ENCODE measurements at places on chromosomes 2 and 18.

DNA sequence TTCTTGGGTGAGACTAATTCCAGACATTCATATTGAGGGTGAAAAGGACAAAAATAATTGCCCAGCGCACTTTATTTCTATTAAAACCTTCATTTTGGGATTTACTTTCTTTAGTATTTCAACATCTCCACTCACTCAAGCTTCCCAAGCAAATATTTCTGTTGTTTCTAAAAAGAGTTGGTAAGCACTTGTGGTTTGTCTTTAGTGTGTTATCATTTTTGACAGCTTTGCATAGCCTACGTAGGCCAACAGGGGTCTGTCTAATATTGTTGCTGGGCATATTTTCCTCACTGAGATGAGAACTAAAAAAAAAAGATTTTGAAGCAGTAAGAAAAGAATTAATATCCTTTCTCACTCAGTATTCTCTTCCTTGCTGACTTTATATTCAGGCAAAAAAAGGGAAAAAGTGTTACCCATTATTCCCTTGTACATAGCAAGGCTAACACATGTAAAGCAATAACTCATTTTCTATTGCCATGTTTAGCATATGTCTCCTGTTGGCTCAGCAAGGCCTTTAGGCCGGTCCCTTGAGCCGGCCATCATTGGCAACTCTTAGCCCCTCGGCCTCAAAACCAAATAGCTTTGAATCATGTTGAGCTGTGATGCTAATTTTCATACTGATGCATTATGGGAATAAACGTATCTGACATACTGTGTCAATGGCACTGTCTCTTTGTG lies 494.2 kb downstream of the ARHGAP15 start:
- DNase-seq, result no peak

DNA sequence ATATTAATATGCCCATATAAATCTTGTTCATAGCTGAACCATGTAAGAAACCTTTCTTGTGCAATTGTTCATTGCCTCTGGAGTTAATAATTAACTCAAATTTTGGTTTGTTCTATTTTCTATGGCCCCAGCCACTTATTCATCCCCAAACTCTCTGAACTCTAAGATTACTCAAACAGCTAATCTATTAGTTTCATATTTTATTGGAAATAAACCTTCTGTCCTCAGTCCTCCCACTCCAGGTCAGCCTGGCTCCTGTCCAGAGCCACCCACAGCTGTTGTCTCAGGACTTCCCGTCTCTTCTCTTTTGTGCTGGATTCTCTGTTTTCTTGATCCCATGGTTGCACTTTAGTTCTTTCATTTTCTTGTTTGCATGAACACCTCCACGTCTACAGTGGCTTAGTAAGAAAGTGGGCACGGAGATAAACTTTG lies 4.4 kb upstream of the RNF103 start:
- no peak for DNase-seq

DNA sequence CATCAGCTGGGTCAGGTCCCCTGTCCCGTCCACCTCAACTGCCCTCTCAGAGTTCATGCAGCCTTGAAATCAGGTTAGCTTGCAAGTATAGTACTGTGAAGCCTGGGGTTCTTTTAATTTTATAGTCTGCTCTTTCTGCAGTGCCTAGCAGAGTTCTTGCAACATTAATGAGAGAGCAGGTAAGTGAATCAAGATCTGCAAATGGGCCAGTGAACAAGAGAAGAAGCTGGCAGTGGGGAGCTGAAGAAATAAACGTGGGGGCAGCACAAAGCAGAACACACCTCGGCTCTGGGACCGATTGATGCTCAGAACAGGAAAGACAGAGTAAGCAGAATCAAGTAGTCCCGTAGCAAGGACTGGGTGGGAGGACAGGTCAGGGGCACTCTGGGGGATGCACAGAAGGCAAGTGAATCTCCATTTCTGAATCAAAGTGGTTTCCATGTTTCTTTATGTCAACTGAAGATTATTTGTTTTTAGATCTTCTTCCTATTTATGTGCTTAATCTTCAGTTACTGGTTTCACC lies 675.5 kb downstream of the RNF144A start:
- no peak for DNase-seq

DNA sequence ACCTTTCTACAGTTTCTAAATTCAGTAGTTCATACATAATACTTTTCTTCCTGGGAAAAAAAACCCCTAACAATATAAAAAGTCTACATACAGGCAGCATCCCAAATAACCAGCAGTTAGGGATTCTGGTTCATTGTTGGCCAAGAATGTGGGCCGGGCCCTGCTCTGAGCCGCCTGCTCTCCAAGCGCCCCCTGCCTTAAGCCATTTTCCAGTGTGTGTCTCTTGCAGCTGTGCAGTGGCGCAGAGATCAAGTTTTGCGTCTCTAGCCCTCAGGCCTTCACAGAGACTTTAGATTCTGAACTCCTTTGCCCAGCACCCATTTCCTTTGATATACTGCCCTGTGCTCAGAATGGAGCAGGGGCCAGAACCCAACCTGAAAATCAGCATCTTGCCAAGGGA lies 32.9 kb downstream of the RMC1 start:
- DNase-seq, result no peak

DNA sequence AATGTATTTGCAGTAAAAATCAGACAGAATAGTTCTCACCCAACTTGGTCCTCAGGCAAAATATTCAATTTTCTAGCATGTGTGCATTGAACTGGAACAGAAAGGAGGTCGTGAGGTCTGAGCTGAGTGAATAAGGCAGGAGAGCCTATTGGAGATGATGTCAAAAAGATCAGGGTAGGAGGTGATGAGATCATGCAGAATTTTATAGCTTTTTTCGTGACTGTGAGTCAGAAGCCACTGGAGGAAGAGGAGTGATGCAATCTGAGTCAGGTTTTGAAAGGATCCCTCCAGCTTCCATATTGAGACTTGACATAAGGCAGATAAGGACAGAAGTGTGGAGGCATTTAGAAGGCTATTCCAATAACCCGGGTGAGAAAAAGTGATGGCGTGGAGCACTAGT lies 299.5 kb upstream of the SOX11 start:
- no peak for DNase-seq

DNA sequence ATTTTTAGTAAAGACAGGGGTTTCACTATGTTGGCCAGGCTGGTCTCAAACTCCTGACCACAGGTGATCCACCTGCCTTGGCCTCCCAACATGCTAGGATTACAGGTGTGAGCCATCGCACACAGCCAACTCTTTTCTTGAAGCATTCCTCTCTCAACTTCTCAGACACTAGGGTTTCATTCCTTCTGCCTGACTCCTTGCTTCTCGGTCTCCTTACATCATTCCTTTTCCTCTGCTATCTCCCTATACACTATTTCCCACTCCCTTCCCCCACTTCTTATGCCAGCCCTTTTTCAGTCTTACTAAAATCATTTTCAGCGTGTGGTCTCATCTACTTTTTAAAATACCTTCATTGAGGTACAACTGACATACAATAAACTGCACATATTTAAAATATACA lies 6.1 kb downstream of the SOS1 start:
- no peak for DNase-seq

GRCh38 chr18:76967721-76968472 lies 145.5 kb downstream of the ZNF236 start:
- DNase-seq, result no peak

GRCh38 chr18:34867520-34867919 lies 157.4 kb downstream of the DTNA start:
- DNase-seq, result no peak

GRCh38 chr18:23498877-23499276 lies 4.4 kb upstream of the RMC1 start:
- DNase-seq, result peak; percentile 83

DNA sequence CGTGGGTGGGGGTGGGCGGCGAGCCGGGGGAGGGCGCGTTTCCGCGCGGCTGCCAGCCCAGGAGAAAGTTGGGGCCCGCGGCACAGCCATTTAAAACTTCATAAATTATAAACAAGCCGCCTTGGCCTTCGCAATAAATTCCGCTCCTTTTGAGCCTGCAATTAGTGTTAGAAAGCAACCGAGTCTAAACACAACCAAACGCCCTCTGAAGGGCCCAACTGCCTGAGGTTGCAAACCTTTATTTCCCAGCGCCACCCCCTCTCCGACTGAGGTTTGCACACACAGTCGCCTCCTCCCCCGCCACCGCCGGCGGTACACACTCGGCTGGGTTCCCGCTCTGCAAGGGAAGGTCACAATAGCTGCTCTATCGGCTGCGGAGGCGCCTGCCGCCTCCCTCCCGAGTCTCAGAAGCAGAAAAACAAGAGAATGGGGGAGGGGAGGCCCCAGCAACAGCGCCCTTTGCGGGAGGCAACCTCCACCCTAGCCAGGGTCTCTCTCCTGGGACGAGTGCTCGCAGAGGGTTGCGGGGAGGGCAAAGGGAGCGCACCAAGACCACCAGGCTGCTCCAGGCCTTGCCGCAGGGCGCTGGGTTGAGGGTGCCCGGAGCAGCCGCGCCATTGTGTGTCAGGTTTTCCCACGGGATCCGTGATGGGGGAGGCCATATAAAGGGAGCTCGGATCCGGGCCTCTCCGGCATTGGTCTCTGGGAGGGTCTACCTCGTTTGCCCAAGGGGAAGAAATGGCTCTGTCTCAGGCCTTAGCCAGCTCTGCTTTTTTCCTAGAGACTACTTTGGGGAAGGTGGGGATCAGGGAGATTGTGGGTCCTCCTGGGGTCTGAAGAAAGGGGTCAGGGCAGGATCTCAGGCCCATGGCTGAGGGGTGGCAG lies 13.4 kb upstream of the HOXD1 start:
- DNase-seq, result no peak

GRCh38 chr2:98489486-98489885 lies 44.8 kb downstream of the INPP4A start:
- no peak for DNase-seq

DNA sequence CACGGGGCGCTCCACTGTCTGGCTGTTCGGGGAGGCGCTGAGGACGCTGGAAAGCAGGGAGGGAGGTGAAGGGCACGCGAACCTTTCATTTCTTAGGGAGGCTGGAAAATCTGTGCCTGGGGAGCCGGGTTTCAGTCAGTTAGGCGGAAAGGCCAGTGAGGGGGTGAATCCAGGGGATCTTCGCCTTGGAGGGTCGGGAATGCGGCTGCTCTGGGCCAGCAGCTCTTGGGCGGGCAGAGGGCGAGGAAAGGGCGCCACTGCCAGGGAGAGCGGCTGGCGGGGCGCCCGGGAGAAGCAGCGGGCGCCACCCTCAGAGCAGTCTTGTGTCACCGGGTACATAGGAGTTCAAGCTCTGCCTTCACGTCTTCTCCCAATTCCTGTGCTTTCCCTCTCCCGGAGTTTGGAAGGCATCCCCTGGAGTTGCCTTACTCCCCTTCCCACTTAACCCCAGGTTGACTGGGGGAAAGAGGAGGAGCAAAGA lies 1.4 kb downstream of the CCDC85A start:
- DNase-seq, result no peak

DNA sequence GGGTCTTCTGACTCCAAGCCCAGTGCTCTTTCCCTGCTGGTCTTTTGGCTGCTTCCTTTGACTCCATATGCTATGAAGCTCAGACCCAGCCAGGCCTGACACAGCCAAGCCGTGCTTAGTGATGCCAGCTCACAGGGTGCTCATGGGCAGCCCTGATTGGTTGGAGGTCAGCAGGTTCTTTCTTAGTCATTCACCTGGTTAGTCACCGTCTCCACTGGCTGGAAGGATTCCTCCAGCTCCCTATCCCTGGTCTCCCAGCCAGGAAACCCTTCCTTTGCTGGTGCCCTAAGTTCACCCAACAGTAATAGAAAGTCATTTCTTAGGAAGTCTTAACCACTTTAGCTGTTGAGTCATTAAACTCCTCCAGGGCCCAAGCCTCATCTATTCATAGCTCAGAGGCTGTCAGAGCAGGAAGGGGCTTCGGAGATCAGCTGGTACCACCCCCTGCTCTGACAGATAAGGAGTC lies 3.9 kb downstream of the KCNK3 start:
- DNase-seq, result no peak

- no peak for DNase-seq
These were observed 59.9 kb downstream of the SMAD2 start for GRCh38 chr18:47870605-47871004.
